Fibroblast of pulmonary artery (primary cell): ENCODE measurements at places on chromosomes 7 and 10.

GRCh38 chr7:92813390-92814024, 22.9 kb downstream of the CDK6 start:
- DNase-seq, result peak; percentile 29

DNA sequence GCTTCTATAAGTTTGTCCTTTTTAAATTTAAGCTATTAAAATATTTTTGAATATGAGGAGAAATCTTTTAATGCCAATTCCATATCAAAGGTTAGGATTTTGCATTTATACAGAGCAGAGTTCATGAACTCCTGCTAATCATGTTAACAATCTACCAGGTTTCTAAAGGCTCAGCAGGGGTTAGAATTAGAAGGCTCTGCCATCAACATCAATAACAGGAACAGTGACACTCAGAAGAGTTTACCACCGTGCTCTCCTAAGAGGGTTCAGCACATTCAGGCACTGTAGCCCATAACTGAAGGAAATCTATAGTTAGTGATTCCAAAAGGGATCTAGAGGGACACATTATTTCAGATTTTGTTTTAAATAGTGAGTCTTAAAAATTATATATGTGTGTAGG, 100.1 kb downstream of the HOXA1 start:
- DNase-seq, result no peak

DNA sequence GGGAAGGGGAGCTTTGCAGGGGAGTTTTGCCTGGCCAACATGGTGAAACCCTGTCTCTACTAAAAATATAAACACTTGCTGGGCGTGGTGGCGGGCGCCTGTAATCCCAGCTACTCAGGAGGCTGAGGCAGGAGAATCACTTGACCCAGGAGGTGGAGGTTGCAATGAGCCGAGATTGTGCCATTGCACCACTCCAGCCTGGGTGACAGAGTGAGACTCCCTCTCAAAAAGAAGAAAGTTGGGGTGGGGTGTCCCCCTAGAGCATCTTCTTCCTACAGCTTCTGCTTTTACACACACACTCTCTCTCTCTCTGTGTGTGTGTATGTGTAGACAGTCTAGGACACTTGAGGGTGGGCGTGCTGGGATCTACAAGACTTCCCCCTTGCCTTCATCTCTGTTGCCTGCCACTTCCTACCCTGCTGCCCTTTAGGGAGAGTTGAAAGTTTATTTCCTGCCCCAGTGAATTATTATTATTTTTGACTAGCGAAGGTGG, 21.7 kb downstream of the PLAU start:
- DNase-seq, result no peak

DNA sequence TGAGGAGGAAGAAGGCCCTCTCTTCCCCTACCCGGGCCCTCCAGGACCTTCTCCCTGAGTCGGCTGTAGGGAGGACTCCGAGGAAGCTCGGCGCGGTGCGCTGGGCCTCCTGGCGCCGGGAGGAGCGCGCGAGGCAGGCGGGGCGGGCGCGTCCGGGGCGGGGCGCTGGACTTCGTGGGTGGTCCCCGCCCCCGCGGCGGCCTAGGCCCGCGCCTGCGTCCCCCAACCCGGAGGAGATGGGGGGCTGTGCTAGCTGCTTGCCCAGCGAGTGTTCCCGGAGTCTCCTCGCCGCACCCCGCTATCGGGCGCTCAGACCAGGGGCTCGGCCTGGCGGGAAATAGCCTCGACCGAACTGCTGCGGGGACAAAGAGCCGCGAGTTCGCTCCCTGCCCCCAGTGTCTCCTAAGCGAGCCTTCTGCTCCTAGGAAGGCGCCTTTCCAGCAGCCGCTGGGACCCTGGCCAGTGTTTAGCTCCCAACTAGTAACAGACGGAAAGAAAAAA, 19.2 kb upstream of the SMO start:
- no peak for DNase-seq
